ENCODE measurements at places on chromosomes 12 and 14.

DNA sequence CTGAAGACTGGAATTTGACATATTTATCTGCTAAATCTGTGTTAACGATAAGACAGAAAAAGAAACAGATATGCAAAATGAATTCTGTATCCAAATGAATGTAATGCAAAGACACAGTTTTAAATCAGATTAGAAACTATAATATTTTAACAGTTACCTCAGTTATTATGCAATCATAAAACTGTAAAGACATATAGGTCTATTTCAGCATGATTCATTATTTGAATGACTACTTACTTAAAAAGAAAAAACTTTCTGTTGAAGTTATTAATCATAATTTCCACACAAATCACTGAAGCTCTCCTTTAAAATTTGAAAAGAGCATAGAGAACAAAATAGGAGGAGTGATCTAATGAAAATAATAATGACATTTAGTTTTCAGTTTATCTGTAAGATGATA, 742.6 kb downstream of the FSCB start:
- no peak for DNase-seq

GRCh38 chr14:63949696-63950095, 96.9 kb downstream of the SYNE2 start:
- DNase-seq, result no peak

DNA sequence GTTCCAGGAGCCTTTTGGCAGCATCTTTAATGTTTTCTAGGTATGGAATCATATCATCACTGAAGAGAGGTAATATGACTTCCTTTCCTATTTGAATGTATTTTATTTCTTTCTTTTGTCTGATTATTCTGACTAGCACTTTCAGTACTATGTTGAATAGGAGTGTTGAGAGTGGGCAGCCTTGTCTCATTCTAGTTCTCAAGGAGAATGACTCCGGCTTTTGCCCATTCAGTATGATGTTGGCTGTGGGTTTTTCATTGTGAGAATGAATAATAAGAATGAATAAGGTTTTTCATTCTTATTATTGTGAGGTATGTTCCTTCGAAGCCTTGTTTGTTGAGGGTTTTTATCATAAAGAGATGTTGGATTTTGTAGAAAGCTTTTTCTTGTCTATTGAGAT, 98.9 kb downstream of the GPHN start:
- no peak for DNase-seq

- no peak for DNase-seq
These were observed 40.9 kb upstream of the PLEKHA5 start for GRCh38 chr12:19088606-19089005.

DNA sequence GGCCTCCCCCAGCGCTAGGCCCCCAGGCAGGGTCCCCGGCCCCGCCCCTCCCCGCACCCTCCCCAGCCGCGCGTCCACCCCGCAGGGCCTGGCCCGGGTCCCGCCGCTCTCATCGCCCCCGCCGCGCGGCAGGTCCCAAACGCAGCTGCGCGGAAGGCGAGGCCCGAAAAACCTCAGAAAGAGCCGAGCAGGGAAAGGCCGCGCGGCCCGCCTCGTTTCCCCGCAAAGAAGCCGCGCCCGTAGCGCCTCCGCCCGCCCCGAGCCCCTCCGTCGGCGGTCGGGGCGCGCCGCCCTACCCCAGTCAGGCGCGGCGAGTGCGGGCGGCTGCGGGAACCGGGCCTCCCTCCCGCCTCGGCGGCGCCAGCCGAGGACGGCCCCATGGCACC, 324 bp downstream of the POLE start:
- no peak for DNase-seq

- no peak for DNase-seq
These were observed 130.3 kb upstream of the NOS1 start for GRCh38 chr12:117491711-117492110.

DNA sequence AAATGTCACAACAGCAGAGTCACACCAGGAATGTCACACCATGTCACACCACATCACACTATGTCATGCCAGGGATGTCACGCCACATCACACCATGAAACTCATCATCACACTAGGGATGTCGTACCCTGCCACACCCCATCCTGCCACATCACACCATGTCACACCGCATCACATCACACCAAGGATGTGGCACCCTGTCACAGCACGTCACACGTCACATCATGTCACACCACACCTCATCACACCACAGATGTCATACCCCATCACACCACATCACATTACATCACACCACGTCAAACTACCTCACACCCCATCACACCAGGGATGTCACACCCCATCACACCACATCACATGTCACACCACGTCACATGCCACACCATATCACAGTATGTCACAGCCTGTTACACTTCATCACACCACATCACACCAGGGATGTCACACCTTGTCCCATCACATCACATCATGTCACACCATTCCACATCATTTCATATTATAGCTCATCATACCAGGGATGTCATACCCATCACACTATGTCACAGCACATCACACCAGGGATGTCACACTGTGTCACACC, 90.9 kb downstream of the TMEM121 start:
- no peak for DNase-seq

DNA sequence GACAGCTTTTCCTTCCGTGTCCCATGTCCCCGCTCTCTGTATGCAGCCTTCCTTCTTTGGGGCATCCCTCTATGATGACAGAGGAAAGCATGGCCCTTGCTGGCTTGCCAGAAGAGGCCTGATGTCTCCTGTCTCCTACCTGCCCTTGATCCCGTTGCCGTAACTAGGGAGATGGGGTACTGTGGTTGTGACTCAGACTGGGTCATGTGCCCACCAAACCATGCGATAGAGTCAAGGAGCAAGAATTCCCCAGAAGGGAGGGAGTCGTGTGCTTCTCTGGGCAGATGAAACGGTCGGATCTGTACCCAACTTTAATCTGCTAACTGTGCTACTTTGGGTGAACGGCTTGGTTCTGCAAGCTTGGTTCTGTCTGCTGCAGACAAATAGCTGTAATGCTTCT, 99.1 kb upstream of the DYNC1H1 start:
- no peak for DNase-seq

DNA sequence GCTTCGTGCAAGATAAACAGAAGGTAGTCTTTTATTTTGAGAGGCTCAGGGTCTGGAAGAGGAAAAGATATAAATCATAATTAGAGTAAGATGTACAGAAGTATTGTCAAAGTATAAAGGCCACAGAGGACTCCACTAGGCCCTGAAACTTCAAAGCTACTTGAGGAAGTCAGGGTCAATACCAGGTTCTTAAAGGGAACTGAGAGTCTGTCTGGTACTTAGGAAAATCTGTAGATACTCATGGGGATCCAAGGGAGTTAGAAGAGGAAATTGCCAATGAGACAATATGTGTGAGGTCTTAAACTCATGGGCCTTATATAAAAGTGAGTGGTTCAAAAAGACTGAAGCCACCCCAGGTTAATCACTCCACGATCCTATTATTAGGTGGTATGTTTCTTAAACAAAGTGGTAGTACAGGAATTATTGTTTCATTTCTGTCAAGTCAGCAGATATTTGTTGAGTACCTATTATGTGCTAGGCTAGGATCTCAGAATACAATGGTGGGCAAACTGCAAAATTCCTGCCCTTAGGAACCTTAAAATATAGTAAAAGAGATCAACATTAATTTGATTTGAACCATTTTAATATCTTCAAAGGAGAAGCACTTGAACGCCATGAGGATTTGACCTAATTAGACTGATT, 314.6 kb downstream of the ADAMTS20 start:
- DNase-seq, result no peak

DNA sequence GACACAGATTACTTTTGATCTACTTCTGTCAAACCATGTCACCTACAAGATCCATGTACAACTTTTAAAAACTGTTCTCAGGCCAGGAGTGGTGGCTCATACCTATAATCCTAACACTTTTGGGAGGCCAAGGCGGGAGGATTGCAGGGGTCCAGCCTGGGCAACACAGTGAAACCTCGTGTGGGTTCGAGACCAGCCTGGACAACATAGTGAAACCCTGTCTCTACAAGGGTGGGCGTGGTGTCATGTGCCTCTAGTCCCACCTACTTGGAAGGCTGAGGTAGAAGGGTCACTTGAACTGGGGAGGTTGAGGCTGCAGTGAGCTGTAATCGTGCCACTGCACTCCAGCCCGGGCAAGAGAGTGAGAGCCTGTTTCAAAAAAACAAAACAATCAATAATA, 5.7 kb downstream of the WDR20 start:
- no peak for DNase-seq

GRCh38 chr12:5173511-5174011, 129.9 kb downstream of the KCNA5 start:
- DNase-seq, result no peak

GRCh38 chr14:21026988-21027315, 2.1 kb upstream of the NDRG2 start:
- no peak for DNase-seq

GRCh38 chr12:2453761-2454090, 341.0 kb upstream of the FKBP4 start:
- no peak for DNase-seq

DNA sequence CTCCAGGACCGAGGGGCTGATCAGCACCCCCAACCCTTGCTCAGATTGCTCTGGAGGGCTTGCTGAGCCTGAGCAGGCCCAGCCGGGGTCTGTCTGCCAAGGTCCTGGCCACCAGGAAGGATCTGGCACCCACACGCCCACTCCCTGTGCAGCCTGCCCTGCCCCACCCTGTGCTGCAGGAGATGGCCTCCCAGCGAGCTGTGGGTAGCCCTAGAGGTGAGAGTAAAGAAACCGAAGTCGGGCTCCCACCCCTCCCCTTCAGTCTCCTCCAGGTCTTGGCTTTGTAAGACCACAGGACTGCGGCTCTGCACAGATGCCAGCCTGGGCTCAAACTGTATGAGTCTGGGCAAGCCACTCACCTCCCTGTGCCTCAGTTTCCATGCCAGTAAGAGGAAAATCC, 307.8 kb downstream of the BCL11B start:
- DNase-seq, result no peak

DNA sequence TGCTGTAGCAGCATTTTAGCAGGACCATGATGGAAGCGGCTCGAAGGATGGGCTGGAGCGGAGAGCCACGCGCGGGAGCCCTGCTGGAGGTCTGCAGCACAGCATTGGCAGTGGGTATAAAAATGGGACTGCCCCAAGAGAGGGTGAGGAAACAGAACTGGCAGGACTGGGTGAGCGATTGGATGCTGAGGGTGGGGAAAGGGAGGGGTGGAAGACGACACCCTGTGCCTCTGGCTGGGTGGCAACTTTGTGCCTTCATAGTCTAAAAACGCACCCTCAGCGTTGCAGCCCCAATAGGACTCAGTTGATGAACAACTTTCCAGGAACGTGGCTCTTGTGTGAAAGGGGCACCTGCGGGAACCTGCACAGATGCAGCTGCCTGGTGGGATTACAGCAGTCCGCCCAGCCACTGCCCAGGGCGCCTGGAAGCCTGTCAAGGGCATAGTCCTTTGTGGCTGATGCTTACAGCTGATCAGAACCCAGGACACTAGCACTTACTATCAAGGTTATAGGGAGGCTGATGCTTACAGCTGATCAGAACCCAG, 73.0 kb downstream of the NINJ2 start:
- DNase-seq, result no peak

DNA sequence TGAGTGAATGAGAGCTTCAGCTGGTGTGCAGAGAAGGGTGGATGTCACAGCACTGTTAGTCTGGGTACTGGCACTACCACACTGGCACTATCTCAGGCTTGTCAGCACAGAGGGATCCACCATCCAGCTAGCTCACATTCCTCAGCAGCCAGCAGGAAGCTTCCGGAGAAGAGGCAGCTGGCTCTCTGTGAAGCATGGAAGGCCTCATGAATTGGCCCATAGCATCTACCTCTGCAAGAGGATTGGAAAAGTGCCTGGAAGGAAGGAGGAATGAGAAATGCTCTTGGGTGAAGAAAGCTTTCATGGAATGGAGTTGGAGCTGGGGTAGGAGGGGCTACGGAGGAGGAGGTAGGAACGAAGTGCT, 9.9 kb downstream of the KRT83 start:
- DNase-seq, result no peak

GRCh38 chr14:101473045-101473729, 88.1 kb upstream of the DIO3 start:
- DNase-seq, result no peak

GRCh38 chr12:92503971-92504593, 198.7 kb upstream of the PLEKHG7 start:
- no peak for DNase-seq

DNA sequence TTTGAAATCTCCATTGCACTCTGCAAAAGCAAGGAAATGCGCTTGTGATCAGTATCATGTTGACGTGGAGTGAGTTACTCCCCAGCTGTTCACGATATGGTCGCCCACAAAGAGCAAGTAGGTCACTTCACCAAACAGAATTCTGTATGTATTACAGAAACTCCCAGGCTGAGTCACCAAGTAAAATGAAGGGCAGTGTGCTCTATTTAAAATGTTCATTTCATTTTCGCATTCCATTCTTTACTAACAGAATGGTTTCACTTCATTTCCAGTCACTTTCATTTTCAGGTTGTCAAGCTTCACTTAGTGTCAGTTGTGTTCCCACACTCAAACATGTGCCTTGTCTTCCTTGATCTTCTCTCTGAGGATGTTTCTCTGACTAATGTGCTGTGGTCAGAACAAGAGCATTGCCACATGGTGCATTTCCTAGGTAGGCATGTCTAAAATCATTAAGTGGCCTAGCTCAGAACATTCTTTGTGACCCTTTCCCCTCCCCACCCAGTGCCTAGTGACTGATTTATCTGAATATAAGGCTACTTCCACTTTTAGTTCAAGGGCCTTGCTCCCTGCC, 391.2 kb downstream of the RAD51B start:
- DNase-seq, result peak; percentile 15

DNA sequence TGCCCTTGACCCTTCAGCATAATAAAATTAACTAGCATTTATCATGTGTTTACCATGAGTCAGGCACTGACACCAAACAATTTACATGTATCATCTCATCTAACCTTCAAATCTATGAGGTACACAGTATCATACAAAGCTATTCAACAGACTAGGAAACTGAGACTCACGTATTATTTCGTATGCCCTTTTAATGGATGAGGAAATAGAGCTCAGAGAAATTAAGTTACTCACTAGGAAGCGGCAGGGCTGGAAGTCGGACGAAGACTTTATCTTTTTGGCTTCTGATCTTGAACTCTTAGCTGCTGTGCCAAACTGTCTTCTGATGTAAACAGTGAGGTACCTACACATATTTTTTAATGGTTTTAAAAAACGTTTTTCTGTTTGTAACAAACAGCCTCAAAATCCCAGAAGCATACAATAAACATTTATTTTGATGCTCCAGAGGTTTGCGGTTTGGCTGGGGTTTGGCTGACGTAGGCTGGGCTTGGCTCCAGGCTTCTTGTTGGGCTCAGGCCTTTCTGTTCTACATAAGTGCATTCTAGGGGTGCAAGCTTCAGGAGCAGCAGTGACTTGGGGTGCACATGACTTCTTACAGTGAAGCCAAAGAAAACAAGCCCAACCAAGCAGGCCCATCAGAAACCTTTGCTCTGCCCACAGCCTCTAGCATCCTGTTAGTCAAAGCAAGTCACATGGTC, 184.7 kb downstream of the TBX5 start:
- DNase-seq, result no peak

GRCh38 chr12:49720214-49720613, 13.0 kb upstream of the FMNL3 start:
- no peak for DNase-seq

- DNase-seq, result no peak
These were observed 392.3 kb downstream of the PAWR start for GRCh38 chr12:79298506-79298905.

- no peak for DNase-seq
These were observed 88.5 kb upstream of the NCOR2 start for GRCh38 chr12:124655698-124656516.
